Glomerular endothelial cell (primary cell): ENCODE measurements at places on chromosomes 3 and 15. TPM values are rescaled to one million over a fixed set of nuclear protein-coding genes. Genes with fewer than 3 reads are reported as not detected.

The GRIP2 gene
- total RNA-seq, result 0.06 TPM in 1 of 2 replicates, not detected in the other

The PHLDB2 gene
- 39.7 and 71.1 TPM in 2 replicates for total RNA-seq

The IL12A gene
- 4.6 and 6.0 TPM in 2 replicates for total RNA-seq

The ALS2CL gene
- 7.8 and 13.5 TPM in 2 replicates for total RNA-seq

The SLC38A3 gene
- total RNA-seq, result not detected in 2 replicates

The FEZF2 gene
- not detected in 2 replicates for total RNA-seq

The GOLGA8J gene
- not detected in 2 replicates for total RNA-seq
